H7 (cell line): ENCODE measurements at places on chromosomes 16 and 17. TPM values are rescaled to one million over a fixed set of nuclear protein-coding genes. Genes with fewer than 3 reads are reported as not detected.

DNA sequence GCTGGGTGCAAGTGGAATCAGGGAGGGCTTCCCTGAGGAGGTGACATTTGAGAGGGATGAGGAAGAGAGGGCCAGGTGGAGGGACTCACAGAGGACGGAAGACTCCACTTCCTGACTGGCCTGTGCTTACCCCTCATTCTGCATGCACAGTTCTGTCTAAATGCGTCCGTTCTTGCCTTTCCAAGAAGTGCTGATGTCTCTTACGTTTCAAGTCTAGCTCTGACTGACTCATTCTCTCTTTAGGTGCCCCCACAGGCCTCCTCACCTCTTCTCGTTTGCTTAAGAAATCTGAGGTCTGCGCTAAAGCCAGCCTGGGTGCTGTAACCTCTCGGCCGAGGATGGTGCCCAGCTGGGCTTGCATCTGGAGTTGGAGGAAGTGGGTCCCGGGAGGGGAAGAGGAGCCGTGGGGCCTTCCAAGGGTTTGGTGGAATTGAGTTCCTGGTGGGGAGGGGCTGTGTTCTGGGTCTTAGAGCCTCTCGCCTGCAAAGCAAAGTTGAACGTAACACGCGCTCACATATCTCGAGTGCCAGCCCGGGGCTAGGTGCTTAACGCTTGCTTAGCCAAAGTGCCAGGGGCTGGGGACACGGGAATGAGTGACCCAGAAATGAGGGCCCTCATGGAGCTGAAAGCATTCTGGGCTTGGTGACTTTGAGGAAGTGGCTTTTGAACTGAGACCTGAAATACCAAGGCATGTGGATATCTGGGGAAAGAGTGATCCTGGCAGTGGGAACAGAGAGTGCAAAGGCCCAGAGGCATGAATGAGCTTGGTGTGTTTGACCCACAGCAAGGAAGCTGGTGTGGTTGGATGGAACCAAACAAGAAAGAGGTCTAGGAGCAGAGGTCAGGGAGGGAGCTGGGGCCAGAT, 4.8 kb downstream of the IL4R start:
- no peak for DNase-seq

DNA sequence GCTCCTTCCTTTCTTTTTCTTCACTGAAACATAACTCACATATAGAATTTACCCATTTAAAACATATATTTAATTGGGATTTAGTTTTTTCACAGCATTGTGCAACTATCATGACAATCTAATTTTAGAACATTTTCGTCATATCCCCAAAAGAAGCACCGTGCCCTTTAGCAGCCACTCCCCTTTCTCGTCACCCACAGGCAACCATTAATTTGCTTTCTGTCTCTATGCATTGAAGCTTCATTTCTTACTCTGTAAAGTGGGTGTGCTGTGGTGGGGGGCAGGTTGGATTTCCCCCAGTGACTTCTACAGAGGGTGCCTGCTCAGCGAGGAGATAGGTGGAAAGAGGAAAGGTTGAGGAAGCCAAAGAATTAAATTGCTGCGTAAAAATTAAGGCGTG, 35.8 kb downstream of the MRC2 start:
- no peak for DNase-seq

GRCh38 chr17:68205808-68206720, 41.8 kb upstream of the AMZ2 start:
- DNase-seq = peak; percentile 82

- DNase-seq = no peak
Measured at GRCh38 chr17:37322826-37323561, 52.8 kb upstream of the C17orf78 start.

- DNase-seq = no peak
Measured at GRCh38 chr17:20189302-20189701, 180.1 kb downstream of the SPECC1 start.

- no peak for DNase-seq
Measured at GRCh38 chr16:60200161-60200560, 1466.0 kb upstream of the GOT2 start.

DNA sequence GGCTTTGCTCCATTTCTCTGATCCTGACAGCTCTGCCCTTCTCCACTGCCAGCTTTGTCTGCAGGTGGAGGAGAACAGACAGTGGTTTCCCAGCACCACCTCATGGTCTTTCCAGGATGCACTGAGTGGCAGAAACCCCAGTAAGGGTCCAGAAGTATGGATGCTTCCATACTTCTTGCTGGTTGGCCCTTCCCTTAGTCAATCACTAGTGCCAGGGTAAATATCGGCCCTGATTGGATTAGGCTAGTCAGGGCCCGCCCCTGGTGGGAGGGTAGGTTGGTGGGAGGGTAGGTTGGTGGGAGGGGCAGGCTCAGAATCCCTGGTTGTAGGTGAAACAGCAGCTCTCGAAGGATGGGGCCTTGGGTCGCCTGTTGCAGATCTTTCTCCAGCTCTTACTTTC, 10.2 kb downstream of the RNF213 start:
- peak; percentile 98 for DNase-seq

DNA sequence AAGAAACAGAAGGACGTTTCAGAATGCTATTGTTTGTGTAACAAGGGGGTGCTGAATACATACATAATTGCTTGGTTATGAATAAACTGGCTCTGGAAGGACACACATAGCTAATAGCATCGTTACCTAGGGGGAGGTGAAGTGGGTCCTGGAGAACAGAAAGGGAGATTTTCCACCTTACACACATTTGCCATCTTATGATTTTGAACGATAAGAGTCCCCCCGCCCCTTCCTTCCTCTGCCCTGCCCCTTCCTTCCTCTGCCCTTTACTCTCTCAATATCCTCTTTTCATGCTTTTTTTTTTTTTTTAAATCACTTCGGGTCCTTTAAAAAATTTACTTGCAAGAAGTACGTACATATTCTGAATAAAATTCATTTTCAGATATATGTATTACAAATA, 902 bp upstream of the DHRS7B start:
- DNase-seq = no peak

DNA sequence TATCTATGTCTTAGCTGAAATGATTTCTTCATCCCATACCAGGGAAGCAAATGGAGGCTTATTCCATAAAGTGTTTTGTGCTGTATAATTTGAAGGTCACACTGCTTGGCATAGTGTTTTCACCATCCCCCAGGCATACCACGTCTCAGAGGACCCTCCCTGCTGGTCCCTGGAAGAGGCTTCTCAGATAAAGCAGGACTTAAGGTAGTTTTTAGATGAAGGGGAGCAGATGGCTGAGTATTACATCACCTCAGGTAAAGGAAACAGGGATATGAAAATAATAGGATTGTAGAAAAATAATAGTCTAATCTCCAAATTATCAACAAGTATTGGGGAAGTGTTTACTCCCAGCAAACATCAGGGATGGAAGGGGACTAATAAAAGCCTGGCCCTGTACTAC, 7.3 kb upstream of the SMG1 start:
- DNase-seq = no peak

DNA sequence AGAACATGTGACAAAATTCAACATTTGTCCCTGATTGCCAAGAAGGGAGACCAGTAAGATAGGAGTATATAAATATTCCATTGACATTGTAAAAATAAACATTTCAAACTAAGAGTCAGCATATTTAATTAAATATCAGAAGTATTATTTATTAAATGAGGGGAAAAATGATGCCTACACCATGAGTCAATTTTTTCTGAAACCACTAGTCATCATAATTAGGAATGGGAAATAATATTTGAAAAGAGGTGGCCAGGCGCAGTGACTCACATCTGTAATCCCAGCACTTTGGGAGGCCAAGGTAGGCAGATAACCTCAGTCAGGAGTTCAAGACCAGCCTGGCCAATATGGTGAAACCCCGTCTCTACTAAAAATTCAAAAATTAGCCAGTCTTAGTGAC, 2.1 kb downstream of the CMTM1 start:
- DNase-seq = no peak

DNA sequence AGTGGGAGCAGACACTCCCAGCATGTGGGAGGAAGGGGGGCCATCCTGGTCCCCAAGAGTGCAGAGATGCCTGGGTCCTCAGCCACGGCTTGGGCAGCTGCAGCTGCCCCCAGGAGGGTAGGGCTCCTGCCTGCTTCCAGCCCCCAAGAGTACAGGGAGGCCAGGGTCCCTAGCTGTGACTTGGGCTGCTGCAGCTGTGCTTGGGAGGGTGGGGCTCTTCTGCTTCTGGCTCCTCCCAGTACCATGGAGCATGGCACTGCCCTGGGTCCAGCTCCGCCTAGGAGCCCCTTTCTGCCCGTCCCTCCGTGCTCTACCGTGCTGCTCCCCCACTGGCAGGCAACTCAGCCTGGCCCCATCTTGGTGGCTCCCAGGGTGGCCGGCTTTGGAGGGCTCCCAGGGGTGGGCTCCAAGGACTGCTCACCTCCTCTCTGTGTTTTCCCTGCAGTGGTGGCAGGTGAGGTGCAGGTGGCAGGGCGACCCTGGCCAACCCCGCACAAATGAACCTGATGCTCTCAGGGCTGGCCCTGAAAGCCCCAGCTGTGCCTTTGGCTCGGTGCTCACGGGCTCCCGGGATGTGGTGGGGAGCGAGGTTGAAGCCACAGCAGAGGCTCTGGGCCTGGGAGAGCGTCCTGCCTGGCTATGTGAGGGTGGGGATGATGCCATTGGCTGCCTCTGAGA, 18.5 kb upstream of the USP22 start:
- DNase-seq = no peak

DNA sequence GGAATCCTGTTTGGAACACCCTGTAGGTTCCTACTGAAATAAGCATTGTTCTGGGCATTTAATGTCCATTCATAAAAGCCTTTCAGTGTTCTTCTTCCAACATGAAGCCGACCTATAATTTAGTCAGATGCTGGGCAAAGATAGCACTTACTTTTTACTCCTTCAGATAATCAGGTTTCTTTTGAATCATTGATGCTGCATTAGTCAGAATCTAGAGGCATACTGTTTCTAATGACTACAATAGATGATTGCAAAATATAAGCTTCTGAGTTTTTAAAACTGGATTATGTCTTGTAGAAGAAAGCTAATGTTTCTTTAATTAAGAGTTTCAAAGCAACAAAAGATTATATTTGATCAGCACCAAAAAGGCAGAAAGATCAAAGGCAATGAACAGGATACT, 16.0 kb downstream of the MMD start:
- DNase-seq = no peak

GRCh38 chr16:81499576-81500380, 55.2 kb downstream of the CMIP start:
- DNase-seq = no peak

DNA sequence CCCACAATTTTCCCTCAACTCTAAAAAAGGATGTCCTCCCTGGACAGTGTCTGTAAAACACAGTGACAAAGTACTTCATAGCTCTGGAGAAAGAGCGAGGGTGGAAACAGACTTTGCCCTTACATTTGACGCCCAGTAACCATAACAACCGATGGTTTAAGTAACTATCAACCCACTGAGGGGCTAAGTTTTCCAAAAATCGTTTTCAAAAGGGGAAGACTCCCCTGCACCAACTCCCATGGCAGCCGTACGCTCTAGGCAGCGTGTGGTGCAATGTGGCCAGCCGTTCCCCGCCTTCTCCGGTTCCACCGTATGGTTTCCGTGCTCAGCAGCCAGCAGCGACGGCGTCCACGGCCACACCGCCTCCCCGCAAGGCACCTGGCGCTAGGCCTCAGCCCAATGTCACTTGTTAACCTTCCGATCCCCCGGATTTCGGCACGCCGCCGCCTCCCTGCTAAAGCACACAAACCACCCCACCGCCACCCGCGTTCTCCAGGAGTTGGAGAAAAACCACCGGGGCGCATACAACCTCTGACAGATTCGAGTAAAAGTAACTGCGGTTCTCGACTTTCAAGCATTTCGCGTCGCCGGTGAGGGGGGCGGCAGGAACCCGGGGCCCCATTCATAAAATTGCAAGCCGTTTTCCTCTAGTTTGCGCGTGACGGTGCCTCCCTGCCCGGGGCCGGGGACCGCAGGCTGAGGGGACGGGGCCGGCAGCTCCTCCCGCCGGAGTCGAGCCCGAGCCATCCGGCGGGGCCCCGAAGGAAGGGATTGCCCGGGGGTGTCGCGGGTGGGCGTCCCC, 661 bp downstream of the TEX2 start:
- DNase-seq = no peak

DNA sequence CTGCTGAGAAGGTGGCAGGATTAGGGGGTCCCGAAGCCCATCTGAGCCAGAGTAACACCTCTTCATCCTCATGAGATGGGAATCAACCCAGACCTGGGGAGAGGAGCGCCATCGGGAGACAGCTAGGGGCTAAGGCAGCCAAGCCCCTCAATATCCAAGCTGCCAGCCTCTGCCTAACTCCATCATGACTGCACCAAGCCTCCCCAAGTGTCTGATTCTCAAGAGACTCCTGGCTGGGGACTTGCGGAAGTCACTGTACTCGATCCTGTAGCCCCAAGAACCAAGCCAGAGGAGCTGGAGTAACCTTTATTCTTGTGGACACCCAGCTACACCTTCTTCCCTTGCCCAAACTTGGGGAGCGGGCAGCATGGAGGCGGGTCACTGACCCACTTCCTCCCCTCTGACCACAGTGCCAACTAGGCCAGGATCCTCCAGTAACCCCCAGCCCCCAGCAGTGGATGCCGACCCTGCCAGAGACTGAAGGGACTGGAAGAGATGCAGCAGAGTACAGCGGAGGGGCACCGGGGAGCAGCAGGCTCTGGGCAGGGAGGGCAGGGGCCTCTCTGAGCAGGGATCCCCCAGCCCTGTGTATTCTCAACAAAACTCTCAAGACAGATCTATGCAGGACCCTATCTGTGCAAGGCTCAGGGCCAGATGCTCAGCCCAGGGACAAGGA, 13.3 kb downstream of the HDAC5 start:
- DNase-seq = peak; percentile 54

- DNase-seq = peak; percentile 19
Measured at GRCh38 chr16:31223044-31223443, 6.1 kb upstream of the PYDC1 start.

DNA sequence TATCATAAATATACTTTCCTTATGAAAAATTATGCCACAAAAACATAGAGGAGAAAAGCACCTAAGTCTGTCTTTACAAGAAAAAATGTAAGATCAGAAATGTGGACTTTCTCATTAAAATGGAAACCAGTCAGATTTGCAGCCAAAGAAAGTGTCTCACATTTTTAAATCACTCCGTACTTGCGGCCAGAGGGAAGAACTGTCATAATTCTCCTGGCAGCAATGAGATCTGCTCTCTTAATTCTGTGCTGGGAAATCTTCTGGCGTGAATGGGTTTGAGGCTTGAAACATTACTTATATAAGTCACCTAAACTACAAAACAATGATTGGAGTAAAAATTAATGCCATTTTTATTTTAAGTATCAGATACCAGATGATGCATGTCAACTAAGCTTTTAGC, 10.7 kb downstream of the C16orf95 start:
- no peak for DNase-seq

GRCh38 chr17:81655378-81656117, 794 bp downstream of the PDE6G start:
- peak; percentile 72 for DNase-seq

GRCh38 chr17:35790841-35791240, 4.6 kb downstream of the MMP28 start:
- DNase-seq = no peak

The C16orf92 gene
- not detected in 2 replicates for total RNA-seq

The QRICH2 gene
- 0.70 and 1.1 TPM in 2 replicates for total RNA-seq

The SERPINF2 gene
- total RNA-seq = 0.52 and 0.74 TPM in 2 replicates

The TSR1 gene
- total RNA-seq = 70.1 and 81.8 TPM in 2 replicates

The MT1E gene
- 22.3 and 35.8 TPM in 2 replicates for total RNA-seq

The ZP2 gene
- total RNA-seq = not detected in 2 replicates

The TBC1D3 gene
- total RNA-seq = not detected in 2 replicates

The MYH2 gene
- 0.17 and 0.26 TPM in 2 replicates for total RNA-seq

The CORO6 gene
- 3.9 and 6.9 TPM in 2 replicates for total RNA-seq

The PRSS8 gene
- total RNA-seq = 57.1 and 65.4 TPM in 2 replicates

The TVP23A gene
- total RNA-seq = 0.26 and 0.55 TPM in 2 replicates

The CLEC10A gene
- not detected in 2 replicates for total RNA-seq

The NPTX1 gene
- 1.6 and 4.2 TPM in 2 replicates for total RNA-seq

The PRSS21 gene
- 0.42 and 1.5 TPM in 2 replicates for total RNA-seq

The USP43 gene
- 4.5 and 5.0 TPM in 2 replicates for total RNA-seq
